HTR-8/SVneo (cell line): ENCODE measurements at places on chromosomes 6 and 20.

- no peak for DNase-seq
Observed at GRCh38 chr6:105202486-105202885, 22.7 kb upstream of the POPDC3 start.

DNA sequence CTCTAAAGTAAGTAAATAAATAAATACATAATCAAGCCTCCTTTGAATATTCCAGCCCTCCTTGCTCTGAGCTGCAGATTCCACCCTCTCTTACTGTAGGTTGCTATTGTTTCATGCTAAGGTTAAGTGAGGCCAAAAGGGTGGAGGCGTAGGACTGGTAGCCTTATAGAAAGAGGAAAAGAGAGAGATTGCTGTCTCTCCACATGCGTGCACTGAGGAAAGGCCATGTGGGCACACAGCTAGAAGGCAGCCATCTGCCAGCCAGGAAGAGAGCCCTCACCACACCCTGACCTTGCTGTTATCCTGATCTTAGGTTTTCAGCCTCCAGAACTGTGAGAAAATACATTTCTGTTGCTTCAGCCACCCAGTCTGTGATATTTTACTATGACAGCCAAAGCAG lies 87.4 kb upstream of the SHLD1 start:
- no peak for DNase-seq

DNA sequence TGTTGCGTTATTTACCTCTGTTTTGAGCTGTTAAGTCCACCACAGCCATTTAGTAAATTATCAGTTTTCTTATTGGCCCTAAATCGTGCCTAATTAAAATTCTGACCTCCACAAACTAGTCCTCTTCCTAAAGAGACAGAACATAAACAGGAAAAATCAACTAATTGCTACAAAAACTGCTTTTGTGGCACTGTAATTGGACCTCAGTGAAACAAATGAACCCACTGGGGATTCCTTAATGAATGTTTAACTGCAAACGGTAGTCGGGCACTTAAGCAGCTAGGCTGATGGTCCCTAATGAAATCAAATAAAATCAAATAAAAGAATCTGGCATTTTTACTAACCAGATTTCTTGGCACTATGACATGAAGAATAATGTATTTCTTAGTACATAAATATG lies 513.4 kb upstream of the SLC35B3 start:
- no peak for DNase-seq

DNA sequence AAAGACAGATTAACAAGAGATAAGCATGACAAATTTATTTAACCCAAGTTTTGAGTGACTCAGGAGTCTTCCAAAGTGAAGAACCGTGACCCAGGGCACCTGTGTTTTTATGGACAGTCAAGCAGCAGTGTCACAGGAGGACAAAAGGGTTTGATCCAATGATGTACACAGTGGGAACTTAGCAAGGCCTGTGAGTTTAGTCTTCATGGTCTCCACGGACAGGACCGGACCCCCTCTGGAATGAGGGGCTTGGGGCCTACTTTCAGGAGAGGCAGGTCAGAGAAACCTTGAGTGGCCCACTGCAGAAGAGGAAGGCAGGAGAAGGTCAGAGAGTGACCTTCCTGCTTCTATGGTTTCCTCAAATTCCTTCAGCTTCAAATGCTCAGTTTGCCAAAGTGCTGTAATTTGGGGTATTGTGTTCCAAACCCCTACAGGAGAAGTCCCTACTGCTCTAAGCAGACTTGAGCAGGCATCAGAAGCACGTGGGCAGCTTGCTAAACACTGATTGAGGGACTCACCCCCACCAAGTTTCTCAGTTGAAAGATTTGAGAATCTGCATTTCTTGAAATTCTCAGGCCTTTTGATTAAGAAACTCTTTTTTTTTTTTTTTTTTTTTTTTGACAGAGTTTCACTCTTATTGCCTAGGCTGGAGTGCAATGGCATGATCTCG lies 26.4 kb upstream of the ZMYND8 start:
- DNase-seq, result no peak

- DNase-seq, result peak; percentile 78
Observed at GRCh38 chr6:158819213-158819976, at the start of gene EZR. Gene EZR (minus strand): TSS chr6:158819368. CDS start chr6:158818093, 1,275 bp downstream.

DNA sequence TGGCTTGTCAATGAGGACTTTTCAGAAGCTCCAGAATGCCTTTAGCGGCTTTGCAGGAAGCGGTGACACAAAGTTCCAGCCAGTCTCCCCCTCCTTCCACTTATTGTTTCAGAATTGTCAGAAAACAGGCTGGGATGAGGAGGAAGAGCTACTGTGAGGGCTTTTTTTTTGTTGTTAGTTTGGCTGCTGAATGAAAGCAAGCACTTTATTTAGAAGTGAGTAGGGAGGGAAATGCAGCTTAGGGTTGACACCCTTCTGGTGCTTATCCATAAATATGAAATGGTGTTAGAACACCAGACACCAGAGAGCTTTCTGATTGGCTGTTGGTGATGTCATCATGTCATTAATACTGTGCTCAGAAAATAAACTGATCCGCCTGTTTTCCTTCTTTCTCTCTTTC lies 251.5 kb downstream of the SOX4 start:
- no peak for DNase-seq

- no peak for DNase-seq
Observed at GRCh38 chr6:148998704-148999103, 251.9 kb downstream of the UST start.

- no peak for DNase-seq
Observed at GRCh38 chr6:20444786-20445271, 43.1 kb downstream of the E2F3 start.

- DNase-seq, result peak; percentile 22
Observed at GRCh38 chr20:13325033-13325432, 104.0 kb downstream of the ISM1 start.

DNA sequence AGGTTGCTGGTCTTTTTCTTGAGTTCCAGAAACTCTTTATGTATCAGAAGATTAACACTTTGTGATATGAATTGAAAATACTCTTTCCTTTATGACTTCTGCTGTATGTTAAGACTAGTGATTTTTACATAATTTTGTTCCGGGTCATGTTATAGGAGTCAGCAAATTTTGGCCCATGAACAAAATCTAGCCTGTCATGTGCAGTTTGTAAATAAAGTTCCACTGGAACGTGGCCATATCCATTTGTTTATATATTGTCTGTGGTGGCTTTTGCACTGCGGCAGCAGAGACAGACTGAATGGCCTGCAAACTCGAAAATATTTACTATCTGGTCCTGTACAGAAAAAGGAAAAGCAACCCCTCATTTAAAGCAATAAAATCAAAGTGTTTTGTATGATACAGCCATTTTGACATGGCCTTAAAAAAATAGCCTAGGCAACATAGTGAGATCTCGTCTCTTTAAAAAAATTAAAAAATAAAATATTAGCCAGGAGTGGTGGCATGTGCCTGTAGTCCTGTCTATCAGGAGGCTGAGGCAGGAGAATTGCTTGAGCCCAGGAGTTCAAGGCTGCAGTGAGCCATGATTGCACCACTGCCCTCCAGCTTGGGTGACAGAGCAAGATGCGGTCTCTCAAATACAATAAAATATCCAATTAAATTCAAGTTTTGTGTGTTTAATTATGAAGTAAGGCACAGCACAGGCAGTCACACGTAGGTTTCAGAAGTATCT lies 36.9 kb downstream of the SNX9 start:
- DNase-seq, result no peak

DNA sequence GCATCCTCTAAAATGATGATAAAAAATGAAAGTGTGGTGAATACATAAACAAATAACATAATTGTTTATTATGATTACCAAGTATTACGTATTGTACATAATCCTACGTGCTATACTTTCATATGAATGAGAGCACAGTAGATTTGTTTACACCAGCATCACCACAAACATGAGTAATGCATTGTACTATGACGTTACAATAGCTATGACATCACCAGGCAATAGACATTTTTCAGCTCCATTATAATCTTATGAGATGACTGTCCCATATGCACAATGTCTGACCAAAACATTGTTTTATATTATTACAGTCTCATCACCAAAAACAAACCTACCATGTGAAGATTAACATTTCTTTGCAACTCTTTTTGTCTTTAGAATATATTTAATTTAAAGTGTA lies 225.7 kb upstream of the TENT5A start:
- no peak for DNase-seq

GRCh38 chr6:73985891-73986290 lies 289.9 kb downstream of the CD109 start:
- no peak for DNase-seq
